Foreskin melanocyte (primary cell): ENCODE measurements at places on chromosomes 1 and 21.
A peak's percentile ranks its signal among the peaks of the same experiment; 100 is the strongest.

- DNase-seq: no peak
Observed at GRCh38 chr1:248590055-248590454, 7.4 kb downstream of the OR2T10 start.

DNA sequence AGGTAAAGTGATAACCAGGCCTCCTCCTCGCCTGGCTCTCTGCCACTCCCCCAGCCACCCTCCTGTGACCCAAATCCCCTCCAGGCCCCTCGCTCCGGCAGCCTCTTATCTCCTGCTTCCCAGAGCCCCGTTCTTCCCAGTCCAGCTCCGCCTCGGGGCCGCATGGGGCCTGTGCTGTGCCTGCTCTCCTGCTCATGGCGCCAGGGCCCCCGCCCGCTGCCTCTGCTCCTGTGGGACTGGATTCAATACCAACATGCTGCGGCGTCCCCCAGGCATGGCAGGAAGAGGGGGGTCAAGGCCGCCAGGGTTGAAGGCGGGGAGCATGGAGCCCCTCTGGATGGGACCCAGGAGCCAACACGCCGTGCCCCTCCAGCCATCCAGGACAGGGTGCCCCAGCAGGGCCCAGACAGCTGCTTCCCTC is 213.0 kb upstream of the VAMP3 start:
- DNase-seq: no peak

DNA sequence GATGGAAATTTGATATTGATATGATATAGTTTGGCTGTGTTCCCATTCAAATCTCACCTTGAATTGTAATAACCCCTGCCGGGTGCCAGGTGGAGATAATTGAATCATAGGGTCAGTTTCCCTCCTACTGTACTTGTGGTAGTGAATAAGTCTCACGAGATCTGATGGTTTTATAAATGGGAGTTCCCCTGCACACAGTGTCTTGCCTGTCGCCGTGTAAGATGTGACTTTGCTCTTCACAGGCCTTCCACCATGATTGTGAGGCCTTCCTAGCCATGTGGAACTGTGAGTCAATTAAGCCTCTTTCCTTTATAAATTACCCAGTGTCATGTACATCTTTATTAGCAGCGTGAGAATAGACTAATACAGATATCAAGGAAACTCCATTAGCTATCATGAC is 74.6 kb downstream of the MAP3K7CL start:
- no peak for DNase-seq

DNA sequence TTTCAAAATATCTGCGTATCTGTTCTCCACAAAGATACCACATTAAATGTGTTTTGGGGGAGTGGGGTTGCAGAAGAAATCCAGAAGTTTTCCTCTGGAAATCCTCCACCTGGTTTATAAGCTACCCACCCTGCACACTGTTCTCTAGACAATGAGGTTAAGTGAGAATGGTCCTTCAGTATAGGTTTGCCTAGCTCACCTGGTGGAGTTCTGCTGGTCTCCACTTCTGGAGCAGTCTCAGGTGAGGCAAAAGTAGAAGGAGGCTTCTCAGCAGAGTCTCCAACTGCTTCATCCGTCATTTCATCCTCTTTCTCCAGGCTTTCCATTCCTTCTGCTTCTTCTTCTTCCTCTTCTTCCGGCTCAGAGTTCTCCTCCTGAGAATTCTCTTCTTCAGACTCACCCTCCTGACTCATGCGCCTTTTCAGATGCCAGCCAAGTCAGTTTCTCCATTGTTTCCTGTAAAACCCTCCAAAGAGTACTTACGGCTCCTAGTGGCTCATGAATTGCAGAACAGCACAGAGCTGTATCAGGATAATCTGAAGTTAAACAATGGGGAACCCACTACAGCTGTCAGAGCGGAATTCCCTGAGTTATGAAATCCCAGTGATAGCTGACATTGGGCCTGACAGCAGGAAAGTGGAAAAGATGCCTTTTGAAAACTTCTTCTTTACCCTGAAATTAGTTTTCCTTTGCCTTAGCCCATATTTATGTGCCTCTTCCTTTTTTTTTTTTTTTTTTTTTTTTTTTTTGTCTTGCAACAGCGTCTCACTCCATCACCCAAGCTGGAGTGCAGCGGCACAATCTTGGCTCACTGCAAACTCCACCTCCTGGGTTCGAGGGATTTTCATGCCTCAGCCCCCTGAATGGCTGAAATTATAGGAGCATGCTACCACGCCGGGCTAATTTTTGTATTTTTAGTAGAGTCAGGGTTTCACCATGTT is 38.5 kb downstream of the MSTO1 start:
- peak; percentile 74 for DNase-seq

- no peak for DNase-seq
Observed at GRCh38 chr1:247350587-247350986, 18.9 kb upstream of the ZNF496 start.

- no peak for DNase-seq
Observed at GRCh38 chr1:111439461-111440351, 9.3 kb downstream of the WDR77 start.

DNA sequence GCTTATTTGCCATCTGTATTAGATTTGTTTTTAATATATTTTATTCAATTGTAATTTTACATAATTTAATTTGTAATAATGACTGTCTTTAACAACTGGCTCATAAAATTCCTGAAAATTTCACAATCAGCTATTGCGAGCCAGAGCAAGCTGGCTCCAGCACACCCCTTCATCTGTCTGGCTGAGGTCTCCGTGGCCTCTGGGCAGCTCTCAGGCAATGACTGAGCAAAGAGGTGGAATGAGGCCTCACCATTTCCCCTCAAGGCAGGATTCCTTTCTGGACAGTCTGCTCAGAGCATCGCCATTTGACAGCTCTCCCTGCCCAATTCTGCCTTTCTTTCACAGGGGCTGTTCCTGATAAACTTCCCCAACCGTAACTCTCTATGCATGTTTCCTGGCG is 5.8 kb upstream of the KANK4 start:
- DNase-seq: no peak

DNA sequence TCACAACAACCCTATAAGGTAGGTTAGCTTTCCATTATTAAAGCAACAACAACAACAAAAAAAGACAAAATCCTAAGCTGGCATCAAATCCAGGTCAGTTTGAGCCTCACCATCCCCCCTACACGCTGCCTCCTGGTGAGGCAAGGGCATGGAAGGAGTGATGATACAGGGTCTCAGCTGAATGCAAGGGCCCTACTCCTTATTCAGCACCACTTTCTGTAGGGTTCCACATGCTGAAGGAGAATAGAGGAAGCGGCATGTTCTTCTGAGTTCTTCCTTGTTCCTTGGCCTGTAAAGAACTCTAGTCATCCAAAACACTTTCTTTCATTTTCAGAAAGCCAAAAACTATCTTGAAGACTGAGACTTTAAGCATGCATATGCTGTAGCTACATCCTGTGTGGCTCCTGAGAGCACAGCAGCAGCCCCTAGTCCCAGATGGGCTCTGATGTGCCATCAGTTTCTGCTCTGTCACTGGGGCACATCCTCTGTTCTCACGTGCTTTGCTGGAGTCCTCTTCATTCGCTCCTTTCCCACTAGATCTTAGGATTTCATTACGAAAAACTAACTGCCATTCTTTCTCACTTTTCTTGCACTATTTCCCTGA is 6.2 kb downstream of the ILDR2 start:
- no peak for DNase-seq

GRCh38 chr1:15799928-15800835 is 7.3 kb downstream of the UQCRHL start:
- peak; percentile 65 for DNase-seq

- no peak for DNase-seq
Observed at GRCh38 chr1:166273618-166274017, 106.8 kb upstream of the FAM78B start.

- DNase-seq: no peak
Observed at GRCh38 chr1:25140073-25140797, 92.1 kb downstream of the SYF2 start.

DNA sequence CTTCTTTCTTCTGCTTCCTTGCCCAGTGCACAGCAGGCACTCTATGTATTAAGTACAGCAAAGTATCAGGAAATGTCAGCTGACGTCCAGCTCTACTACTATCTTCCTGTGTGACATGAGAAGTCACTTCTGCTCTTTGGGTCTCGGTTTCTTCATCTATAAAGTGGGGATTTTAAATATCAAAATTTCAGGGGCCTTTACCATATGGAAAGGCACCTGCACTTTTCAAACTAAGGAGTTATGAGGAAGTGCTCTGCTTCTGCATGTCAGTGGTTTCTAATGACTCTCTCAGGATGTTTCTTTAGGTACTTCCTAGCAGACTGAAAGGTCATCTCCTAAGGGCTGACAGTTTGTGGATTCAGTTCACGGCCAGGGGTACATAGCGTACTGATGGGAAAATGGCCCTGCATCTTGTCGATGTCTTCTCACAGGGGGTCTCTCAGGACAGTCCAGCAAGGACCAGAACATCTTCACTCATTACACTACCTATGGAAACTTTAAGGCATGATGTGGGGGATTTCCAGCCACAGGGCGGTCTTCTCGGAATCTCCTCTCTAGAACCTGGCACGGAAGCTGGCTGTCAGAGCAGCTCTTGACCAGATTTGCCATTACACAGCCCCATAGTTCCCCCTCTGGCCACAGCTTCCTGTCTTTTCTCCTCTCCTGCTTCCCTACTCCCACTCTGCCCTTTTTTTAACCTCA is 42.0 kb upstream of the MTF1 start:
- DNase-seq: no peak

DNA sequence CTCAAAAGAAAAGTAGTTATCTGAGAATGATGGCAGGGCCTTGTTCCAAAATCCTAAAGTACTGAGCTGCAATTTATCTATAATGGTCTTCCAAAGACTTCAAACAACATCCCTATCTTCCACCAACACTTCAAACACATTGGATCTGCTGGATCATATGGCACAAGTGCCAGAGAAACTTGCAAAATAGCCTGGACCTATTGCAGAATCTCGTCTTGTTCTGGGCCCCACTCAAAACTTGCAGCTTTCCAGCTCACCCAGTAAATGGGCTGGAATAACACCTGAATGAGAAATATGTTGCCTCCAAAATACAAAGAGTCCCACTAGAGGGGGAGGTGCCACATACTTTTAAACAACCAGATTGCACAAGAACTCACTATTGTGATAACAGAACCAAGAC is 44.0 kb upstream of the PKN2 start:
- no peak for DNase-seq

GRCh38 chr1:241998412-241998921 is 431 bp downstream of the MAP1LC3C start:
- peak; percentile 72 for DNase-seq

DNA sequence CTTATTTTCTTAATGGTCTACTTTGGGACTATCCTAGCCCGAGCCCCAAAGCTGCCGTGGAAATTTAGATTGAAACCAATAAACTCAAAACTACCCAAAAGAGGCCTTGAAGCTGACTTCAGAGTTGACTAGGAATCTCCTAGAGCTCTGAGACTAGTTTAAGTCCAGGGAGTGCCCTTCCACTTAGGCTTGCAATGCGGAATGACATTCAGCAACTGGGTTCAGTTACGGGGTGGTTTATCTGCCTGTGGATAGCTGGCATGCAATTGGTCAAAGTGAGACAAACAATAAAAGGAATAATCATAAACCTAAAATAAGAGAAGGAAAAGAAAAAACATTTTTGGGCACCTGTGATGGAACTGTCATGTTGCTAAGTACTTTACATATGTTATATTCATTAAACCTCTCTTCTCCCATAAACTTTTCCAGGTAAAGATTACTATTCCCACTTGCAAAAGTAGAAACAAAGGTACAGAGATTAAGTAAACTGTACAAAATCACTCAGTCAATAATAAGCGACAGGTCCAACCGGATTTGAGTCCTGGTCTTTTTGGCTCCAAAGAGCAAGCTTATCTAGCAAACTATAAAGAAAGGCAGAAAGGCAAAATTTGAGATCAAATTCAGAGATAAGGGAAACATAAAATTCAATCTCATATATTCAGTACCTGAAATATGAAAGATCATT is 56.5 kb downstream of the GPATCH2 start:
- DNase-seq: no peak

DNA sequence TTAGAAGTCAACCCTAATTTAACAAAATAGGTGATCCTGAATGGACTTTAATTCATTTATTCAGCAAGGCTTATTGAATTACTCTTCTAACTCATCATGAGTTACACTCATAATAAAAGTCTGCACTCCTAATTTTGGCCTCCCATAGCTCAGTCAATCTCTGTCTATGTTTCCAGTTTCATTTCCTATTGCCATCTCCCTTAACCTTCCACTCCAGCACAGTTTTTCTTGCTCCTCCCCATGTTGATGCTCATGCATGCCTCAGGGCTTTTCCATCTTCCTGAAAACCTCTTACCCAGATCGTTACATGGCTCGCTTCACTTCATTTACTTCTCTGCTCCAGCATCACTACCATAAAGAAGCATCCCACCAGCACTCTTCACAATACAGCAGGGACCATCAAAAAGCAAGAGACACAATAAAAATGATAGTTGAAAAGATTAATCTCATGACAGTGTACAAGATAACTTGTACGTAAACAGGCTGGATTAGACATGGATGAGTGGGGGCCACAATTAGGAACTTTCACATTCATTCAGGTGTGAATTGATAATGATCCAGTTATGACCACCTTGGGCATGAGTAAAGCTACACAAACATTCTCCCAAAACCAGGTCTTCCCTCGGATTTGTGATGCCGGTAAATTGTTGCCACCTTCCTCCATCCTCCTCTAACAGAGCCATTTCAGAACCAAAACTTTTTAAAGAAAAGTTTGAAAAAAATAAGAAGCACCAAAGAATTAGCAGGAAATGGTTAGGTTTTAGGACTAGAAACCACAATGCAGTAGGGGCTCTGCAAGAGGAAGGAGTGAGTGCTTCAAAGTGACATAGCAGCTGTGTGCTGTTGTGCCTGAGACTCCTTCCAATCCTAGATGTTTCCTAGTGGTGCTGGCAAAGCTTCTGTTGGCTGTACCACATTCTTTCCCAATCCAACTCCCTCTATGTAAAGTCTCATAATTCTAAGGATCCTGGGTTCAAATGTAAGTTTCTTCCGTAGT is 89.8 kb downstream of the OLFML2B start:
- no peak for DNase-seq

DNA sequence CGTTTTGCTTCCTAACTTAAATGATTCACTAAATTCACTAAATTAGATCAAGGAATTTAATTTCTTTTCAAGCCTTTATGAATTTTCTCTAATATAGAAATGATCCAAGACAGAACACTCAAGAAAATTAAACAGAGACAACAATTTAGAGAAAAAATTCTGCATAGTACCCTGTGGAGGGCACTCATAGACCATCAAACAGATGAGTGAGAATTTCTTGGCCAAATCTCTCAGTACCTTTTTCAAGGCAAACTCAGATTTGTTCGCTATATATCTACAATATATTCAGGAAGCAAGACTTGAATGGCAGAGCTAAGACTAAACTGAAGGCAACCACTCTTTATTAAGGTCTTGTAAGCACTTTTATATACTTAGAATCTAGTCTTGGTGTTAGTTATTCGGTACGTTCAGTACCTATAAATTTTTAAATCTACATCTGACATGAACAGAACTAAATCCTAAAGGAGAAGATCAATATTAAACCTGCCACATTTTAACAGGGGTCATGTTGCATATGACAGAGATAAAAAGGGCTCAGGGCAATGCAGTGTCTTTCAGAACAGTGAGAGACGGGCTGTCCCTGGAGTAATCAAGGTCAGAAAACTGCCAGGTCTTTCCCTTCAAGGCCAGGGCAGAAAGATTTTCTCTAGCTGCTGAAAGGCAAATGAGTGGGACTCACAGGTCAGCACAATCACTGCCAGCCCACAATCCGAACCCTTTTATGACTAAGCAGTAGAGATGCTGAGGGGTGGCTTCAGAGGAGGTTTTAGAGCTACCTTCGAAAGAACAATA is 118.8 kb upstream of the TMPRSS15 start:
- peak; percentile 4 for DNase-seq

GRCh38 chr1:225769687-225770086 is 7.9 kb upstream of the SRP9 start:
- DNase-seq: peak; percentile 65
